Activated CD8-positive, alpha-beta T cell treated with anti-CD3 and anti-CD28 coated beads for 36 hours (primary cell): ENCODE measurements at places on chromosomes 13 and 19.
A peak's percentile ranks its signal among the peaks of the same experiment; 100 is the strongest.

GRCh38 chr13:36959456-36960116, 39.5 kb upstream of the SMAD9 start:
- DNase-seq: no peak

DNA sequence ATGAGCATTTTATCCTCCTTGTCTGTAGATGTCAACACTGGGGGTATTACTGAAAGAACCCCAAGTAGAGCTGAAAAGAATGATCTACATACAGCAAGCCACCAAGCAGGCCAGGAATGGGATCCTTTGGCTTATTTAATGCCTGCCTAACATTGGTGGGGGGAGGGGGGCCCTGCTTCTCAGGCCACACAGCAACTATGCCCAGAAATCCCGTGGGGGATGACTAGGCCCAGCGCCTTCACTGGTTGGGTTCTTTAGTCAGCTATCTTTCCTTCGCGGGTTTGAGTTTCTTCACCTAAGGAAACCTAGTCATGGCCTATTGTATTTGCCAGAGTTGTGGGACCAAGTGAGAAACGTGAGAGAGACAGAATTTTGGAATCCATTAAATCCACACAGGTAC, 80.5 kb downstream of the CCNA1 start:
- no peak for DNase-seq

- no peak for DNase-seq
Measured at GRCh38 chr19:16037424-16038195, 38.7 kb upstream of the TPM4 start.

GRCh38 chr13:76672420-76672819, 213.8 kb downstream of the KCTD12 start:
- no peak for DNase-seq

DNA sequence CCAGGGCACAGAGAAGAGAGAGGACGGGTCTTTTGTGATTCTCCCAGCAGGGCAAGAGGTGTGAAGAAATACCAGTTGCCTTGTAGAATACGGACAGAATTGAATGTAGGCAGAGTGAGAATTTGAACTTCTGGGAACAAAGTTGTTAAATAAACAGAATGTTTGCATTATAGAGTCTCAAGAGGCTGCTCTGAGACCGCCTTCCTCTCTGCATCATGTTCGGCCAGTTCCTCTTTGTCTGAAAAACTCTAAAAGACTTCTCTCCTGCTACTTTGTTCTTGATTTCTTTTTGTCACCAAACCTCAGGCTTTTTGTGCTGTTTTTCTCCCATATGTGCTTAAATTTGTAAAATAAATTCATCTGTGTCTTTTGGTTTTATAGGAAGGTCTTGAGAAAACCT, 256.4 kb downstream of the DLEU7 start:
- no peak for DNase-seq

GRCh38 chr19:45771311-45771933, 2.4 kb upstream of the SIX5 start:
- no peak for DNase-seq

DNA sequence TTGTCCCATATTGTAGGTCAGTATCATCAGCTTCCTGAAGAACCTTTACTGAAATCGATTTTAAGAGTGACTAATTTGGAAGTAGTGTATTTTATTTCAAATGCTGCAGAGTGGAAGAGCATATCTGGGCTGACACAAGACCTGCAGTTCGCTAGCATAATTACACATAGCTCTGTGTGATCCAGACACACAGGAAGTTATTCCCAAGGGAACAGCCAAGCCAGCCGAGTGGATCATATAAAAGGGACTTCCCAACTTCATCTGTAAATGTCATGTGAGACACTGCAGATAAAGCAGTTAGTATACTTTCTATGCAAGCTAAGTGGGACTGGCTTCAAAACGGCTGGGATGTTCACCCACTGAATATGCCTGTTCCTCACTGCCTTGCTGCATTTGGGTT, 760.4 kb downstream of the SLITRK1 start:
- no peak for DNase-seq

- no peak for DNase-seq
Measured at GRCh38 chr13:106089261-106089980, 446.0 kb downstream of the EFNB2 start.

GRCh38 chr19:13920940-13921747, 15.1 kb downstream of the CC2D1A start:
- peak; percentile 66 for DNase-seq
